Forelimb muscle (tissue), 1 donor: ENCODE measurements at places on chromosomes 2 and 18. TPM values are rescaled to one million over a fixed set of nuclear protein-coding genes. Genes with fewer than 3 reads are reported as not detected.

- no peak for DNase-seq
These were observed 156.5 kb downstream of the CDH7 start for GRCh38 chr18:65907281-65907680.

GRCh38 chr2:46825939-46826568, 89.6 kb downstream of the MCFD2 start:
- DNase-seq, result no peak

Gene FBXO48
- polyA plus RNA-seq, result 1.6 TPM

DNA sequence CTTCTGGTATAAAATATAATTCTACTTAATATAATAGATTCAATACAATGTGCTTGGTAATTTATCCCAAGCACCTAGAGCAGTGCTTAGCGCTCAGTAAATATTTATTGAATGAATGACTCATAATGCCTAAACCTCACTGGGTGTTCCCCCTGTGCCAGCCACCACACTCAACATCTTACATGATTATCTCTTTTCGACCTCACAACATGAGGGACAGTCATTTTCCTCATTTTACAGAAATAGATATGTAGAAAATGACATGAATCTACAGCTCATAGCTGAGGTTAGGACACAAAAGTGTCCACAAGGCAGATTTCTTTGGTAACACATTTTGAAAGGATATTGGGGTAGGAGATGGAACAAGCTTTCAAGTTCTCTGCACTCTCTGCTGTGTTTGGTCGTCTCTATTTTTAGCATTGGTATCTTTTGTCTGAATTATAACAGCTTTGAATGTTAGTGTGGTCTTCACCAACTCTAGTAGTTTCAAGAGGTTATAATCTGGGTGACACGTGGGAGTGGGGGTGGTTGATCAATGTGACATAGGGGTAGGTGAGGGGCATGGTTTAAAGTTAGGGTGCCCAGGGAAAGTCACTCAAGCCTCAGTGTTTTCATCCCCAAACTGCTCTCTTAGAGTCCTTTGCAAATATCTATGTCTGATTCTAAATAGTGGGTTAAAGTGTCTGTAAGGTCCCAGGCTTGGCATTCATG, 9.8 kb downstream of the MYOM1 start:
- no peak for DNase-seq

DNA sequence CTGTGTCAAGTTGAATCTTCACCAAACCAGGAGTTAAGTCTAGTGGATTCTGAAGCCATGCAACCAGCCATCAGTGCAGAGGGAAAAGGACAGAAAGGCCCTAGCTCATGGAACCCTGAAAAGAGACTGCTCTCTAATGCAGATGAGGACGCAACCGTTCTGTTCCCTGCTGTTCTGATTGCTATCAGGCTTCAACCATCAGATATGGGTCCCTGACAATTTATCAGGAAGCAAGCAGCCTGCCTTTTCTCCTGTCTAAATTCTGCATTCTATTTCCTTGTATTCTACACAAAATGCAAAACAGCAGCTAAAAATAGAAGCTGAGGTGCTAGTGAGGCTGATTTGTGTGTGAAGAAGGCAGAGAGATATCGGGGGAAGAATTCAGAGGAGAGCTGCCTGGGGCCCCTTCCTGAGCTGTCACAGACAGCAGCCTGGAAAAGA, 68.4 kb upstream of the RTN4 start:
- no peak for DNase-seq
